ENCODE measurements at places on chromosomes 13 and 19.

GRCh38 chr19:27901078-27901477, 1311.9 kb downstream of the UQCRFS1 start:
- no peak for DNase-seq

- DNase-seq: peak; percentile 37
These were observed 59.4 kb downstream of the ZDHHC20 start for GRCh38 chr13:21399741-21400140.

- no peak for DNase-seq
These were observed 8.6 kb downstream of the CRB3 start for GRCh38 chr19:6472713-6473112.

GRCh38 chr13:65959305-65959704, 1270.8 kb downstream of the PCDH9 start:
- DNase-seq: peak; percentile 16

GRCh38 chr19:4007836-4008539, 452 bp downstream of the PIAS4 start:
- no peak for DNase-seq

GRCh38 chr13:91058066-91058465, 289.4 kb upstream of the MIR17HG start:
- peak; percentile 45 for DNase-seq
